ENCODE measurements at places on chromosomes 6 and 20. TPM values are rescaled to one million over a fixed set of nuclear protein-coding genes. Genes with fewer than 3 reads are reported as not detected.

GRCh38 chr6:42339991-42340401 is 111.7 kb downstream of the TRERF1 start:
- DNase-seq, result no peak

The POLR1C gene
- total RNA-seq, result 60.4 TPM

GRCh38 chr20:54056762-54057639 is 13.4 kb downstream of the BCAS1 start:
- DNase-seq, result no peak

DNA sequence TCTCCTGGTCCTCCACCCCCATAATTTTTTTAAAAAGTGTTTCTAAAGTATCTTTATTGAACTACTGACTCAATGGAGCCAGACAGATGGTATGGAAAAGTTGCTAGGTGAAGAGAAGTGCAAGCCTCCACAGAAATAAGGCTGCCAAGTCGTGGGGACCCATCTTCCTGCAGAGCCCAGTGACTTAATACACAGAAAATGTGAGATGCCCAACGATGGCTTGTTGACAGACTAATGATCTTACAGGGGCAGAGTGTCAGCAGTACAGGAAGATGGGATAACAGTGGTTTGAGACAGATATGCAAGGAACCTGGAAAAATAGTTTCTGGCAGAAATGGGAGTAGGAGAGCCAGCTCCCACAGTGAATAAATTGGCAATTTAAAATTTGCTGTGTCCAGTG is 43.3 kb downstream of the FYN start:
- DNase-seq, result no peak

The ABHD16B gene
- not detected for total RNA-seq

Data from ureter (tissue), 1 donor.